ENCODE measurements at places on chromosomes 2 and 18.

DNA sequence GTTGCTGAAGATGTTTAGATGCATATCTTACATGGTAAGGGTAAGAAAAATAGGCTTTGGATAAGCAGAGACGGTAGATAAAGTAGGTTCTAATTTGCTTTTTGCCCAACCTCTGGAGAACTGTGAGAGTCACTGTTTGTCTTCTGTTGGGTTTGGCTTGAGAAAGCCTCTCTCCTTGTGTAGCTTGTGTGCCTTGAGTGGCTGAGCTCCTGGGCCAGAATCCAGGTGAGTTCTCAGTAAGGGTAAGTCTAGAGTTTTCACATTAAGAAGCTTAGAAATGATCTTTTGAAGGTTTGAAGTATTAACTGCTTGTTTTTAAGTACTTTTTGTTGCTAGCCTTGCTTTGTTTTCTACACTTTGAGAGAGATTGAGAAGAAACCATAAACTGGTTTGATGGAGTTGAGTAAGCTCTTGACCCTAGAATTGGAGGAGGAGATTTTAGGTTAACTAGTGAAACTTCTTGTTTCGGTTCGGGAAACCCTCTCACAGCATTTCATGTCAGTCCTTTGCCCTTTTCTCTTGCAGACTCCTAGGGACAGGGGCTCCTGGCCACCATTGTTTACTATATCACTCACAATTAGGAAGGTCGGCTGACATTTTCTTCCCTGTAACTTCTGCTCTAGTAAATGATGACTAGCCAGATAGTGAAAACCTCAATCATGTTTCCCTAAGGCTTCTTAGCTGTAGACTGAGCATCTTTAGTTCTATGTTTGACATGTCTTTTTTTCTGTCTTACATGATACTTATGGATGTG lies 26.0 kb downstream of the MAP4K4 start:
- no peak for DNase-seq
- H3K27me3 ChIP-seq = no peaks in the 10 kb centered on the region
- H3K36me3 ChIP-seq = peaks cover 16% of the 10 kb centered on the region

DNA sequence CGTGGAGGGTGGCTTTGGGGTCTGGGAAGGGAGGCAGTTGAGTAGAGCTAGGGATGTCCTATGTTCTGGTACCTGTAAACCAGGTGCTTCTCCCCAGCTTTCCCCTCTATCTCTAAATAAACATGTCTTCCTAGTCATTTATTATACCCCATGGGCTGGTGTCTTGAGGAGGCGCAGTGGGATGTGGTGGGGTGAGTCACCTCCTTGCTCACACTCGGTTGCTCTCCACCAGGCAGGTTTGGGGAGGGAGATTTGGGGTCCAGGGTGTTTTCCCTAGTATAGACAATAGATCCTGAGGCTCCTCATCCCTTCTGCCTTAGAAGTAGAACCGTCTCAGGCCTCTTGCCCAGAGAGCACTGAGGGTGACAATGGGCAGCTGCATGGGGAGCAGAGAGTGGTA lies 5.1 kb downstream of the PSD4 start:
- H3K4me1 ChIP-seq = peaks cover 24% of the 10 kb centered on the region
- no peaks in the 10 kb centered on the region for H3K36me3 ChIP-seq
- DNase-seq = no peak
- no peak overlapping the region for H3K4me3 ChIP-seq
- no peaks in the 10 kb centered on the region for H3K27me3 ChIP-seq
- H3K27ac ChIP-seq = peak overlapping the region; percentile 87

DNA sequence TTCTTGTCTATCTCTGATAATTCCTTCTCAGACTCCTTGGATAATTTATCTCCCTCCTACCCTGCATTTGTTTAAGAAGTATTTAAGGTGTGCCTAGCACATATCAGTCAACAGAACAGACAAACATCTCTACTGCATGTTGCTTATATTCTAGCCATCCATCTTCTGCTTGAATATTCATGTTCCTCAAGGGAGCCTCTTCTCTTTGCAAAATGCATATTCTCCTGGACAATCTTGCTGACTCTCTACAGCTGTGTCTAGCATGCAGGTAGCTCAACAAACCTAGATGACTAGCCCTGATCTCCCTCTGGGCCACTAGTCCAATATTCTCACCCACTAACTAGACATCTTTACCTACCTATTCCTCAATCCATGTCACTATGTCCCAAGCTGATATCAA lies 70.0 kb downstream of the AP1S3 start:
- H3K4me3 ChIP-seq = no peak overlapping the region
- no peak overlapping the region for H3K27ac ChIP-seq
- H3K36me3 ChIP-seq = peaks cover 9% of the 10 kb centered on the region
- DNase-seq = no peak
- no peaks in the 10 kb centered on the region for H3K27me3 ChIP-seq

GRCh38 chr18:8967573-8967972 lies 134.9 kb upstream of the NDUFV2 start:
- no peaks in the 10 kb centered on the region for H3K27me3 ChIP-seq
- no peaks in the 10 kb centered on the region for H3K4me1 ChIP-seq
- DNase-seq = no peak
- no peaks in the 10 kb centered on the region for H3K36me3 ChIP-seq
- no peak overlapping the region for H3K4me3 ChIP-seq

DNA sequence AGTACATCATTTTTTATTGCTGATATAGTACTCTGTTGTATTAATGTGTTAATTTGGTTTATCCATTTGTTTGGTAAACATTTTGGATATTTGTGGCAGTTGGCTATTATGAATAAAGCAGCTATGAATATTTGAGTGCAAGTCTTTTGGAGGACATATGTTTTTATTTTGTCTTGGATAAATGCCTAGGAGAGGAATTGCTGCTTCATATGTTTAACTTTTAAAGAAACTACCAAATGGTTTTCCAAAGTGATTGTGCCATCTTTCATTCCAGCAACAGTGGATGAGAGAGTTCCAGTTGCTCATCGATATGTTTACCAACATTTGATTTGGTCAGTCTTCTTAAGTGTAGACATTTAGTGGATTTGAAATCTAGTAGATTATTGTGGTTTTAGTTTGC lies 51.8 kb downstream of the MERTK start:
- no peak overlapping the region for H3K27ac ChIP-seq
- peaks cover 16% of the 10 kb centered on the region for H3K4me1 ChIP-seq
- no peak overlapping the region for H3K4me3 ChIP-seq
- H3K27me3 ChIP-seq = no peaks in the 10 kb centered on the region
- peaks cover 41% of the 10 kb centered on the region for H3K36me3 ChIP-seq

DNA sequence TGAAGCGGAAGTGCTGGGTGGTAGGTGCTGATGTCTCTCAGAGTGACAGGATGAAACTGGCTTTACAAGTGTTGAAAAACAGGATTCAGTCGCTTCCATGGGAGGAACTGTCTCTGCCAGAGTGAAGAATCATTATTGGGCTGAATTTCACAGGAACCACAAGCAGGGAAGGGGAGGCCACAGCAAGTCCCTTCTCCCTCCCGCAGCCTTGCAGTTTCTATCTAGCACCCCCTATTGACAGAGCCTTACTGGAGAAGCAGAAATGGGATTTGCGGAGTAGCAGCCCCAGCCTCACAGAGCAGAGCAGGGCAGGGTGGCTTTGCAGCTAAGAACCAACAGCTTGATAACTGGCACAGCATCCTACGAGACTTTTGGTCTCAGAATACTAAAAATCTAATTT lies 33.3 kb upstream of the RMP24 start:
- no peaks in the 10 kb centered on the region for H3K36me3 ChIP-seq
- no peaks in the 10 kb centered on the region for H3K27me3 ChIP-seq
